ENCODE measurements at places on chromosomes 2 and 18. TPM values are rescaled to one million over a fixed set of nuclear protein-coding genes. Genes with fewer than 3 reads are reported as not detected.

The TFCP2L1 gene
- total RNA-seq: not detected

The CYP1B1 gene
- total RNA-seq: 23.0 TPM

The SLC9A2 gene
- not detected for total RNA-seq

The RUFY4 gene
- total RNA-seq: not detected

The RAPGEF4 gene
- 1.9 TPM for total RNA-seq

The NR4A2 gene
- total RNA-seq: 0.09 TPM

The RGPD3 gene
- 0.09 TPM for total RNA-seq
